Activated T-cell treated with anti-CD3 and anti-CD28 coated beads, Interleukin-2, amount 50 U/mL, for 24 hours (primary cell): ENCODE measurements at places on chromosomes 13 and 19.

DNA sequence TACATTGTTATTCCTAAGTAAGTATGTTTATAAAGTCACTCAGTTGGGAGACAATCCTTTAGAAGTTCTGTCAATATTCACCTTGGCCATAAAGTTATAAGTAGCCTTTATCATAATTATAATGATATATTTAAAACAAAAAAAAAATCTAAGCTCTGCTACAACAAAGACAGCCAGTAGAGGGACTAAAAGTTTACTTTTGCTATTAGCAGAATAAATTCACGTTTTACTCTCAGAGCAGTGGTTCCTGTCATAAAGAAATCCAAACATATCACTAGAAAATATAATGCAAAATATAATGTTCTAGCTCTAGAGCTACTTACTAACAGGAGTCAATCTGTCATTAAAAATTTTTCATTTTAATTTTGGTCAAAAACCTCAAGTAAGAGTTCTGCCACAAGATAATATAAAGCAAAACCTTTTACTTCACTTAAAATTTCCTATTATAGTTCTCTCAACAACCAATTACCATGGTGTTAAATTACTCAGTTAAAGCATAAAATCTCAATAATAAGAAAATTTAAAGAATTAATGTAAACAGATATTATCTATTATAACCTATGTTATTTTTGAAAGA lies 17.7 kb downstream of the INTS6 start:
- no peak for DNase-seq

- no peak for DNase-seq
Measured at GRCh38 chr19:1809678-1810077, 2.4 kb downstream of the ATP8B3 start.

DNA sequence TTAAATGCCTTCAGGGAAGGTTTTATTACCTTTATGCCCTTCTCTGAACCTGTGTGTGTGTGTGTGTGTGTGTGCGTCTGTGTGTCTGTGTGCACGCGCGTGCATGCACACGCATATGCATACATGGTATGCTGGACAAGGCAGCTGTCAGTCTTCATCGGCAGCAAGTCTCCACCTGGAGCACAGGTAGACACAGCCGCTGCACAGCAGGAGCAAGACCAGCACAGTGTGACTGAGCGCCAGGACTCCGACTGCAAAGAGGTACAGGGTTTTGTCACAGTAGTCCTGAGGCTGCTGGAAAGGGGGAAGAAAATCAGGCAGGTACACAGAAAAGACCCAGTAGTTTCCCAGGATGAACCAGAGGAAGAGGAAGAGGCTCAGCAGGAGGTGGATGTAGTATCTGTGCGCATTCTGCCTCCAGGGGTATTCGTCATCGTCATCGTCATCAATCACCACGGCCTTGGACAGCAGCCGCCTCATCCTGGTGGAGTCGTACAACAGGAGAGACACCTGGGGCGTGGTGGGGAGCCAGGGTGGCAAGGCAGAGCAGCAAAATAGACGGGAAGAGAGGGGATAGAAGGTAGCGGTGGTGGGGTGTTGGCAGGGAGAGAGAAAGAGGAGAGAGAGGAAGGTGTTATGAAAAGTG lies 12.8 kb upstream of the DHRS12 start:
- DNase-seq = no peak

DNA sequence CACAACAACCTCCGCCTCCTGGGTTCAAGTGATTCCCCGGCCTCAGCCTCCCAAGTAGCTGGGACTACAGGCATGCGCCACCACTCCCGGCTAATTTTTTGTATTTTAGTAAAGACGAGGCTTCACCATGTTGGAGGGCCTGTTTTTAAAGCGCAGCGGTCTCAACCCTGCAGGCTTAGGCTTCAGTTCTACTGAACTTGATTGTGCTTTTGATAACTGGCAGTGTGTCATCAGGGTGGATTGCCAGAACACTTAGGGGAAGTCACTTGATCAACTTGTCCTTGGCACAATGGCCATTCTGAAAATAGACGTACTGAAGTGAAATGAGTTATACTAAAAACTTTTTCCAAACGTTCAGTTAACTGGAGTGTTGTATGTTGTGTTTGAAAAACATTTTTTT lies 472.2 kb downstream of the KLF5 start:
- no peak for DNase-seq

GRCh38 chr19:49932731-49933131 lies 3.4 kb upstream of the NUP62 start:
- peak; percentile 54 for DNase-seq

GRCh38 chr13:49594576-49594975 lies 9.2 kb upstream of the RCBTB1 start:
- DNase-seq = no peak

- no peak for DNase-seq
Measured at GRCh38 chr13:66689037-66689619, 541.0 kb downstream of the PCDH9 start.

GRCh38 chr13:33174931-33175330 lies 110.6 kb downstream of the STARD13 start:
- DNase-seq = no peak

DNA sequence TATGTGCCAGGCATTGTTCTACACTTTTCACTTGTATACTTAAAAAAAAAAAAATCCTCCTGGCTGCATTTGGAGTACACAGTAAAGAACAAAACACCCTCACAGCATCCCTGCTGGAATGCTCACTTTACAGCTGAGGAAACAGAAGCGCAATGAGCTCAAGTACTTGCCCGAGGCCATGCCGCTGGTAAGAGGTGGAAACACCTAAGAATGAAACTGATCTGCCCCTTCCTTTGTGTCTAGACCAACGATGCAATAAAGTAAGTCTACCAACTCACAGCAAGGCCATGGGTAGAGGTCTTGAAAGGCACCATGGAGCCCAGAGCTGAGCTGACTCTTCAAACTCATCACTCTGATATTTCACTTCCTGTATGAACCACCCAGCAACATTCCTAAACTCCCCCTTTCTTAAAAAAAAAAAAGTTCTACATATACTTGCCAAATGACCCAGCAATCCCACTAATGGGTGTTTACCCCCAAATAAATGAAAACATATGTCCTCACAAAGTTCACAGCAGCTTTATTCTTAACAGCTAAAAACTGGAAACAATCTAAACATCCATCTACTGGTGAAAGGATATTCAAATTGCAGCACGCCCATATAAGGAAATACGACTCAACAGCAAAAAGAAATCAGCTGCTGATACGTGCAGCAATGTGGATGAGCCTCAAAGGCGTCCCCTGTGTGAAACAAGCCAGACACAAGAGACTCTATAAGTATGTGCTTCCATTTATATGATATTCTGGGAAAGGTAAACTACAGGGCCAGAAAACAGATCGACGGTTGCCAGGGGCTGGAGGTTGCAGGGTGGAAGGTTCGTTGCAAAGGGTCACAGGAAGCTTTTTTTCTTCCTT lies 236.6 kb upstream of the MAB21L1 start:
- no peak for DNase-seq

DNA sequence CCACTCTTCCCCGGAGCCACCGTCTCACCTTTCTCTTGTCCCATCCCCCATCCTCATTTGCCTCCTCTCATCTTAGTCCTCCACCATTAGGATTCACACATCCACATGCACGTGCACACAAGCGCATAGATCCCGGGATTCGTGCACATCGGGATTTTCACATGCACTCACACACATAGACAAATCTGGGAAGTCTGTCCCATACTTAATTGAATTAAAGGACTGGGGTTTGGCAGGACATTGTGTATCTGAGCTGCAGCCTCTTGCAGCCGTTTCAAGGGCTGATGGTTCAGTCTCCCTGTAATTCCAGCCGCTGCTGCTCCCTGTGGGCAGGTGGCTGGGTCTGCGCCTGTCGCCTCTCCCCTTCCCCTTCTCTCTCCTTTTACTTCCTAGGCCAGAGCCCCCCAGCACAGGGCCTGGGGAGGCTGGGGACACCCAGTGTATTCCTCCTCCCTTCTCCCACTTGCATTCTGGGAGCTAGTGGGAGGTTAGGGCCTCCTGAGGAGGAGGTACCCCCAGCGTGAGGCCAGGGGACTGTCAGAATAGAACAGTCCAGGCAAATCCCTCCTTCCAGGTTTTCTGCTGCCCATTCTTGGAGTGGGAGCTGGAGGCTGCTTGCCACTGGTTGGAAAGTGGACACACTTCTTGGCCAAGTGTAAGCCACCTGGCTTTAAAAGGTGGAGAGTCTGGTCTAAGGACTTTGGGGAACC lies 43.6 kb downstream of the LYL1 start:
- no peak for DNase-seq

DNA sequence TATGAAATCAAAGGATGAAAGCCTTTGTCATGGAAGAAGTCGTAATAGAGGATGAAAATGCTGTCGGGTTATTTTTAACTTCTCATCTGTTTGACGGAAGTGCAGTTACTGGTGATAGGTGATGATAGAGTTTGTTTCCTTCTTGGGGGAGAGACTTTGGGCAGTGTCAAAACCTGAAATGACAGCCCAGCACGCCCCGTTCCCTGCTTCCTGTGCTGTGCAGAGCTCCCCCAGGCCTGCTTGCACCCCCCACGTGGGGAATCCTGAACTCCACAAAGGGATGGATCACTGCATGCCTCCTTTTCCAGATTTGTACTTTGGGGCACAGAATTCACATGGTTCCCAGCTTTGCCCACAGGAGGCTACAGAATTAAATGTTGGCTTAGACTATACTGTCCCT lies 102.7 kb downstream of the ATP11A start:
- no peak for DNase-seq

GRCh38 chr13:21443171-21443570 lies 15.9 kb downstream of the ZDHHC20 start:
- DNase-seq = no peak

GRCh38 chr13:112837371-112838037 lies 131.5 kb upstream of the MCF2L start:
- DNase-seq = no peak

DNA sequence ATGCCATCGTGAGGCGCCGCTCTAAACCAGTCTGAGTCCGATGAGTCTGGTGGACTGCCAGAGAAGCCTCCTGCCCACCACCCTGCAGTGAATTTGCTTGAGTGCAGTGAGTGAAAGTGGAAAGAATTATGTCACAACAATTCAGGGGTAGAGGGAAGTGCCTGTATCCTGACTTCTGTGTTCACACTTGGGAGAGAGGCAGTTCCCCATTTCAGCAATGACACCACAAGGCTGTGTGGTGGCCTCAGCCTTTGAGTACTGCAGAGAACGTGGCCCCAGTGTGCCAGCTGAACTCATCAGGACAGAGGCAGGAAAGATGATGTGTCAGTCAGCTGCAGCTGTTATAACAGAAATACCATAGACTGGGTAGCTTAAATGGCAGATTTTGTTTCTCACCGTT lies 155.6 kb downstream of the COG6 start:
- no peak for DNase-seq

- DNase-seq = no peak
Measured at GRCh38 chr19:47226426-47227351, 4.3 kb downstream of the BBC3 start.

- no peak for DNase-seq
Measured at GRCh38 chr19:54674021-54674617, 11.3 kb downstream of the LILRB4 start.

- DNase-seq = peak; percentile 86
Measured at GRCh38 chr19:13093407-13094105, 9.1 kb downstream of the LYL1 start.

DNA sequence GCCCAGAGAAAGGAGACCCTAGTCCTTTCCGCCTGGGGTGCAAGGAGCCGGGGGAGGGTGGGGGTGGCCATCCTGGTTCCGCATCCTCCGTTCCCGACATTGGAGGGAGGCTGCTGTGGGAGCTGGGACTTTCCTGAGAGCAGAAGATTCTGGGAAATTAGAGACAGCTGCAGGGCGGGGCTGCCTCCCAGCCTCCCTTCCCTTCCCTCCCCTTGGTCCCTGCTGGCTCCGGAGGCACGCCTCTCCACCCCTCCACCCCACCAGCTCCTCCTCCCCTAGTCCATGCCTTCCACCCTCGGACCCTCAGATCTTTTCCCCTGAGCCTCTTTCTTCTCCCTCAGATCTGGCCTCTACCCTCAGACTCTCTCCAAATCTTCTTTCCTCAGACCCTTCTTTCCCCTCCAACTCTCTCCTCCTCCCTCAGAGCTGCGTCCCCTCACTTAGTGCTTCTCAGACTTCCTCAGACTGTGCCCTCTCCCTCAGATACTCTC lies 3.1 kb upstream of the BCL3 start:
- DNase-seq = no peak

DNA sequence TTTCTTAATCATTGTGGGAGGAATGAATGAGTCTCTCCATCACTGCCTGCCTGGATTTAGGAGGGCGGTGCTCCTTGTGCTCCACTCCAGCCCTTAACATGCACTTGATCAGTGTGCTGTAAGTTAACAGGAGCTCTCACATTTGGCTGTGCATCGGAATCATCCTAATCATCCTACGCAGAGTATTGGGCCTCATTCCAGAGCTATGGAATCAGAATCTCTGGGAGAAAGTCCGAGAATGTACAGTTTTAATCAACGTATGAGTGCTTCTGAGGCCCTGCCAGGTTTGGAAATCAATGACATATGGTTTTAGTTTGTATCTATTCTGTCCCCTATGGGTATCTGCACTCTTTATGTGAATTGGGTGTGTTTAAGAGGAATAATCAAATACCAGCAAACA lies 34.9 kb upstream of the DCLK1 start:
- no peak for DNase-seq

DNA sequence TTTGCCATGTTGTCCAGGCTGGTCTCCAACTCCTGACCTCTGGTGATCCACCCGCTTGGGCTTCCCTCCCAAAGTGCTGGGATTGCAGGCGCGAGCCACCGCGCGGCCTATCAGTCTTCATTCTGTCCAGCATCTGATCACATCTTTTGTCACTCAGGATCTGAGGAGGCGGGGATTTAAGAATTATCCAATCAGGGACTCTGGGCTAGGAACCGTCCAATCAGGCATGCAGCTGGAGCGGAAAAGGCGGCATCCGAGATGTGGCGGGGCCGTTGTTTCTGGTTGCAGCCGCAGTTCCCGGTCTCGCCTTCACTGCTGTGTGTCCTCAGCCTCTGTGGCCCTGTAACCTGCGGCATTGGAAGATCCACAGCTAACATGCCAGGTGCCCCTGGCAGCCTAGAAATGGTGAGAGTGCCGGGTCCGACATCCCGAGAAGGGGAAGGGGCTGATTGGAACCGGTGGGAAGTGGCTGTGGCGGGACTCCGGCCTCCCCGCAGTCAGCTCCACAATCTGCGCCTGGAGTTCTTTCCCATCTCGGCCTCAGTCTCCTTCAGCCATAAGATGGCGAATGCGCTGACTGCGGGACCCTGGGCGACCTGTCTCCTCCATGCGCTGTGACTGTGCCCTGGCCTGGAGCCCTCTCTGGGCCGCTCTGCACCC lies at the start of gene ZNF729:
Gene ZNF729 (plus strand): TSS at position 291 of the 660 bp plus-strand sequence. CDS start 85 bp downstream, at position 376.
- DNase-seq = no peak

DNA sequence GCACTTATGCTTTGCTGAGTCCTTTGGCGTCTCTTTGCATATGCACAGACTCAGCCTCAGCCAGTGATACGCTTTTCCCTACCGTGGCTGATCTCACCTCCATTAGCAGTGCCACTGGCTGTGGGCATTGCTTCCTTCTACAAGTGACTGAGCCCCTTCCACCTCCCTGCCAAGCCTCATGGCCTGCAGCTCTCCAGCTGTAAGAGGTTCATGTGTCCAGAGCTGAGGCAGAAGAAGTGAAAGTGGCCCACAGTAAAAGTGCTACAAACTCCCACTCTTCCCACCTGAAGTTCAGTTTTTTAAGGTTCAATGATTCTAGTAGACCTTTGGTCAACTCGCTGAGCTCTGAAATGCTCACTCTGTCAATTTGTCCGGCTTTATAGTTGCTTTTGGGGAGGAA lies 44.7 kb downstream of the SMARCA4 start:
- DNase-seq = no peak
